Neural progenitor cell (in vitro differentiated cells): ENCODE measurements at places on chromosomes 7 and 10.

- DNase-seq, result no peak
These were observed 79.3 kb downstream of the OAT start for GRCh38 chr10:124339119-124340032.

- no peak for DNase-seq
These were observed 638.1 kb upstream of the FOXK1 start for GRCh38 chr7:4043988-4044387.

DNA sequence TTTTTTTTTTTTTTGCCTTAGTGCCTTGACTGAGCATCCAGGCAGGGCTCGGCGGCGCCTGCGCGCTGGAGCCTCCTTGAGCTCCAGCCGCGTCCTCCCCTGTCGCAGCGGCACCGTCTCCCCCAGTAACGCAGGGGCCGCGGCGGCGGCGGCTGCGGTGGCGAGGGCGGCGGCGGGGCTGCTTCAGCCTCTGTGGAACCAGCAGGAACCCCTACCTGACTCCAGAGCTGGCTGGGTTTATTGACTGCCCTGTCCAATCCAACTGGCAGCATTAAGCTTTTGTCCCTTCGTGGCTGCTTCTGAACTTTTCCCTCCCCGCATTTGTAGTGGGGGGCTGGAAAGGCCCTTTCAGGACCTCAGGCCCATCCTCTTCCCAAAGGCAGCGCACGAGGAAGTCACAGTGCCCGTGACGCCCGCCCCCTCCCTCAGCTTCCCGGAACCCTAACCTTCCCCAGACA lies at the start of gene GPR85:
GPR85 (minus strand) TSS at position 397 of the 458 bp plus-strand sequence. CDS start 2,106 bp downstream, outside the sequence.
- DNase-seq, result peak; percentile 95

GRCh38 chr10:73561192-73561591 lies 29.9 kb downstream of the USP54 start:
- no peak for DNase-seq

- DNase-seq, result no peak
These were observed 178.3 kb upstream of the AUTS2 start for GRCh38 chr7:69419934-69420333.

- peak; percentile 37 for DNase-seq
These were observed 372.7 kb upstream of the CDC14C start for GRCh38 chr7:48551652-48552051.

DNA sequence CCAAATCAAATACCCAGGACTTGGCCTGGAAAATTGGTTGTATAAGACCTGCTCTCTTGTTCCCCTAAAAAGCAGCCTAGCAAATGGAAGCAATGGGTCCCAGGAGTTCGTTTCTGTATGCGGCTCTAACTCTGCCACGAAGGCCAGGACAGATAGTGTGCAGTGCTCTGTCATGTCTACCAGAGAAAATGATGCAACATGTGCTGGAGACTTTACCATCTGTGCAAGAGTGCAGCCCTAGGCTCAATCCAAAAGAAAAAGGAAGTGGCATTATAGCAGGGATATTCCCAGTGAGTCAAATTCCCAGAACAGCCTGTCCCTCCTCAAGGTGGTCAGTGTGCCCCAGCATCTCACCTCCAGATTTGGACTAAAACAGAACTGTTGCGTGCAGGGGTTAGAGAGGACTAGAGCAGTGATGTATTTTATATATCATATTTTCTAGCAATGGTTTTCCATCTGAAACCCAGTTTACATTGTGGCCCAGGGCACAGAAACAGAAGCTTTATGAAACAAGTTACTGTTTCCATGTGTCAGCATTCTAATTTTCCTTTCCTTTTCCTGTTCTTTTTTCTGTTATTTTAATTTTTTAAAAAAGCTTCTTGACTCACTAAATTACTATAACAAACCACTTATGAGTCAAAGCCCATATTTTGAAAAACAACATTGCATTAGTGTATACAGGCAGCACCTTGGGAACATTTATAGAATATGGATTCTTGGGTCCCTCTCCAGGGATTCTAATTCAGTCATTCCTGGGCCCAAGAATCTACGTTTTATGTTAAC lies 311.2 kb downstream of the RNLS start:
- DNase-seq, result no peak

- no peak for DNase-seq
These were observed 1456.1 kb downstream of the GATA3 start for GRCh38 chr10:9510626-9511025.

- DNase-seq, result no peak
These were observed 88.1 kb upstream of the KCND2 start for GRCh38 chr7:120184866-120185265.

DNA sequence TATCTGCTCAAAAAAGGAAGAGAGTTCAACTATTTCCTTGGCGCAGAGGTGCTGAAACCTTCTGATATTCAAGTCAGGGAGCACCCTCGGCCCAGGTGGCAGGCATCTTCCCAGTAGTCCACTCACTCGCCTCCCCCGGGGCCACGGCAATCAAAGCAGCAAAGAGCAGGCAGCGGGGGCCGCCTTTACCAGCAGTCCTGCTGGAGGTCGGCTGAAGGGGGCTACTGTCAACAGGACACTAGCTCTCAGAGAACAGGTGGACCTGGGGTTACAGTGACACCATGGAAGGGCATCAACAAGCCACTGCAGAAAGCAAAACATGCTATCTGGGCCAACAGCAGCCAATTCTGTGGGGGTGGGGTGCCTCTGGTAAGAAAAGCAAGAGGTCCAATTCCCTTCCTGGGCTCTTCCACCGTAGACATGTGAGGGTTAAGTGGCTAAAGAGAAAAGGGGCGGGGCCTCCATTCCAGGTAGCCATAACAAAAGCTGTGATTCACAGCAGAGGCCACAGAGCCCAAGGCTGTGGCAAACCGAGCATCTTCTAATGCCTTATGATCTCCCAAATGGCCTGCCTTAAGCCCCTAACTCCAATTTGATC lies 9.4 kb downstream of the FZD9 start:
- no peak for DNase-seq

DNA sequence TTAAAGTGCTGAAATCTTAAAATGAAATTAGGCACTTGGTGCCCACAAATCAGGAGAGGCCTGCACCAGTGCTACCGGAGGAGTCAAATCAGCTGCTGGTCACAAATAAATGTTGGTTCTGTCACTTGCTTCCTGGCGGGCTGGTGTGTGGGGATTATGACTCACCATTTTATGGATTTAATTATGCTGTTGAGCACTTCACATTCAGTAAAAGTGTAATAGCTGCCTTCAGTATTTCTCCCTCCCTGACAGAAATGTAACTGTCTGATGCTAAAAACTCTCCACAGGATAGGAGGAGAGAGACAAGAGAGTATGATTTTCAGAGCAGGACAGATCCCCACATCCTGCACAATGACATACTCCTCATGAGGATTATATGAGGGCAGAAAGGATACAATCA lies 186.0 kb downstream of the JAZF1 start:
- no peak for DNase-seq

GRCh38 chr7:8063706-8064297 lies 95.2 kb downstream of the GLCCI1 start:
- no peak for DNase-seq

DNA sequence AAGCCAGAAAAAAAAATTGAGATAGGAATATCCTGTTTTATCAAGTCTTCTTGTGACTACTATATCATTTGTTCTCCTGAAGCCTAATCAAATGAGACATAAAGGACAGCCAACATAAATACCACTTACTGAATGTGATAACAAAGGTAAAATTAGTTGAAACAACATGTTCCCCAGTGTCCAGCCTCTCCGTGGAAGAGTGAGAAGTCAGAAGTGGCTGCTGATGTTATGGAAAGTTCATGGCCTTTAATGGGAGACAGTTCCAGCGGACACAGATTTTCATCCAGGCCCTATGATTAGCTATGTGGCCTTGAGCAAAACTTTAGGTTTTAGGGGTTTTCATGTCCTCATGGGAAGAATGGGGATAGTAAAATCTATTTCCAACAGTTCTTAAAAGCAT lies 724.3 kb downstream of the SUGCT start:
- no peak for DNase-seq

DNA sequence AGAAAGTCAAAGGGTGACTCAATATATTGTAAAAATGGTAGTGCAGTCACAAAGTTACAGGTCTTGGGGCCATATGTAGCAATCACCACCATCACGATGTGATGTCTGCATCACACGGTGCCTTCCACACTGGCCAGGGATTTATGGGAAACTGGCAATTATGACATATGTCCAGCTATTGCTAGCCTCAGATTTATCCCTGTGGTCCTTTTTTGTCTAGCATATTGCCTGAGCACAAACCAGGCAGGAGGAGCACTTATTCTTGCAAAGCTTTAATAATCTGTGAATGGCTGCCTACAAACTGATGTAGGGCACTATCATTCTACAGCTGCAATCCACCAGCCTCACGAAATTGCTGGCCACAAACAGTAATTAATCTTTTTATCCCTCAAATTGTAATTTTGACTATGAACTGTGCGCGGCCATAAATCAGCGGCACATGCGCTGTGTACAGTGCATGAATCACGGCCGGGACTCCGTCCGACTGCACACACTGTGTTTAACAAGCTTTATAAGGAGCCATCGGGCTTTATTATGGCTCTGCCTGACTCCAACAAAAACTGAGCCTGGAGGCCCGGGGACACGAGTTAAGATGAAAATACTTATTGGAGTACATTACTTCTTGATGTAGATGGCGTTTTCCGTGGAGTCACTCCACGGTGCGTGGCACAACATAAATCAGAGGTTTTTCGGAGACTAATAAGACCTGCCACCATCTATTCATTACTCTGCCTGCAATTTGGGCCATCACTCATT lies 115.2 kb downstream of the EBF3 start:
- no peak for DNase-seq

DNA sequence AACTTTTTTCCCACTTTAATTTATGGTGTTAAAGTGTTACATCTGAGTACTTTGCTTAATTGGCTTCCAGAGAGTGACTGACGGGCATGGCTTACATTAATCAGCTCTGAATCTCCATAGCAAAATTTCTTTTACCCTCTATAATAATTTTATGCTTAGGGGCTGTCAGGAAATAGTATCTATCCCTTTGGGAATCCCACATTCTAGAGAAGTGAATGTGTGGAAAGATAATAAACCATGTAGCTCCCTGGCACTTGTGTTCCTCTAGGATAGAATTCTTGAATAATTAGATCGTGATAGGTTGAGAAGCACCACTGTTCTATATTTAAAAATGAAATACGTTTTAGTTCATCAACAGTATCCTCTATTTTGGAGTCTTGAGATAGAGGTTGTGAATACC lies 89.6 kb downstream of the DNAJB9 start:
- DNase-seq, result no peak

DNA sequence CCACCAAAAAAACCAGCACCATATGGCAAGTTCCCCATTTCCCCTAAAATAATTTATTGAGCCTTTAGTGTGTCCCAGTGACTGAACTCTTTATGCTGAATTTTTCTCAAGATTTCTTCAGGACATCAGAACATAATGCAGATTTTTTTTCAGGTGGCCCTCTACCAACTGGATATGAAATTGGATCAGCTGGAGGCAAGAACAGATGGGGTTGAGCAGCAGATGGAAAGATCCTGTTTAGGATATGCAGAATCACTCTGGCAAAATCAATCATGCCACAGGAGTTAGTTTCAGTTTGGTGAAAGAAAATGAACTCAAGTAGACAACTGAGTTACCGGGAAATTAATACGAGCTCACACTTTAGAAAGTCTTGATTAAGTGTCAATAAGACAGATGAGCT lies 761.5 kb upstream of the C7orf33 start:
- no peak for DNase-seq

- DNase-seq, result no peak
These were observed 75.6 kb downstream of the LHPP start for GRCh38 chr10:124537166-124537725.

GRCh38 chr10:32150532-32151101 lies 94.4 kb upstream of the KIF5B start:
- DNase-seq, result no peak

- no peak for DNase-seq
These were observed 91.8 kb downstream of the CHST15 start for GRCh38 chr10:124001391-124002148.
